NCI-H1436 (cell line): ENCODE measurements at places on chromosomes 12 and 14.

DNA sequence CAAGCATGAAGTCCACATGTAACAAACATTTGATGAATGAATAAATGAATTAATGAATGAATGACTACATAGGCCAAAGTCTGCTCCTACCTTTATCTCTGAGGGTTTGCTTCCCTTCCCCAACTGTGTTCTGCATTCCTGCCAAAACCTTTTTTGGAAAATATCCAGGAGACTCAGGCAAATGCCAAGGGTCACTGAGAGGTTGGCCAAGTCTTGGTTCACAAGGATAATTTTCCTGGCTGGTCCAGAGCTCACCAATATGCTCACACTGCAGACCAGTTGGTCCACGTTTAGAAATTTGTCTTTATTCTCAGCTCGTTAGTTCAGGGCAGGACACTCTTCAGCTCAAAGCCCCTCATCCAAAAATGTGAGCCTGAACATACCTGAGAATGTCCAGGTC, 10.2 kb downstream of the TMEM233 start:
- no peak for DNase-seq

- DNase-seq: no peak
Measured at GRCh38 chr14:22412926-22413411, 176.1 kb downstream of the DAD1 start.

- no peak for DNase-seq
Measured at GRCh38 chr12:74488134-74488533, 49.5 kb upstream of the ATXN7L3B start.

DNA sequence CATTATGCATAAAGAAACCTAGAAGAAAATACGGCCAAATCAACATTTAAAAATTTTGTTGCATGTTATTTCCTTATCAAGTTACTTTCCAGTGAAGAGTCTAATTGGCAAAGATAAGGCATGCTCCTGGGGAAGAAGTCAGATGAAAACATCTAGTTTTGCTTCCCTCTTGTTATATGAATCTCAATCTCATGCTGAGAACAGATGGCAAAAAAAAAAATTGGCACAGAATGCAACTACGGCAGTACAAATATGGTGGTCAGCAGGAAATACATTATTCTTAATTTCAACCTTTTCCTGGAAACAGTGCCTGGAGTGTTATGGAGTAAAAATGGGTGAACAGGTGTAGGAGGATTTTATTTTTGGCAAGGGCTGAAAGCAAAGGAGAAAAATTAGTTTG, 32.8 kb downstream of the HECTD4 start:
- no peak for DNase-seq

DNA sequence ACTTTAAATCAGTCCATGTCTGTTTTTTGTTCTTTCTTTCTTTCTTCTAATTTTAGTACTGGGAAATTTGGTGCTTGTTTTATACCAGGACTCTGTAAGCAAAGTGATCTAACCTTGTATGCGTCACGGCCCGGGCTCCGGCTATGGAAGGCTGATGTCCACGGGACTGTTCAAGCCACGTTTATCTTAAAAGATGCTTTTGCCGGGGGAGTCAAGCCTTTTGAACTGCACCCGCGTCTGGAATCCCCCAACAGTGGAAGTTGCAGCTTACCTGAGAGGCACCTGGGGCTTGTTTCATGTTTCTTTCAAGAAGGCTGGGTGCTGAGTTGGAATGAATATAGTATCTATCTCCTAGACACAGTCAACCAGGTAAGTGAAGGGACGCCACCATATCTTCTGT, 62.2 kb downstream of the TECPR2 start:
- DNase-seq: no peak

DNA sequence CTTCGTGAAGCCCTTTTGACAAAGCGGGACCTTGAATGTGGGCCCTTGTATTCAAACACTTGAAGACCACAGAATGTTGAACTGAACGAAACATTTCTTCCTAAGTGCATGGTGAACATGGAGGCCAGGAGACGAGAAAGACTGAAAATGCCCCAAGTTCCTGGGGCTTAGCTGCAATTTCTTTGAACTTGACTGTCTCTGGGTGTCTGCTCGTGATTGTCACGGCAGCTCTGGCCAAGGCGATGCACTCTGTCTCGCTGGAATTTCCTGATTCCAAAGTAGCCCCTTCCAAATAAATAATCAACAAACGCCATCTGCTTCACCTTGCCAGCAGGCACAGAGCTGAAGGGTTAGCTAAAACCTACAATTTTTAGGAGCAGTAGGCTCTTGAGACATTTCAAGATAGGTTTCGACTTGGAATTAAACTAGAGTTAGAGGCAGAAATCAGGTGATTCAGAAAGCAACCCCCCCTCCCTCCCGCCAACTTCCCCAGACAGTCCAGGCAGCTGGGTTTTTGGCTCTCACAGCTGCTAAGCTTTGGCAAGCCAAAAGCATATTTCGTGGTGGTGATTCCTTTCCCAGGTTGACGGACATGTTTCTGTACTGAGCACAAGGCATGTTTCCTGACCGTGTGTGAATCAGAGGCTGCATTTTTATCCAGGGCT, 13.5 kb upstream of the IRF2BPL start:
- no peak for DNase-seq

DNA sequence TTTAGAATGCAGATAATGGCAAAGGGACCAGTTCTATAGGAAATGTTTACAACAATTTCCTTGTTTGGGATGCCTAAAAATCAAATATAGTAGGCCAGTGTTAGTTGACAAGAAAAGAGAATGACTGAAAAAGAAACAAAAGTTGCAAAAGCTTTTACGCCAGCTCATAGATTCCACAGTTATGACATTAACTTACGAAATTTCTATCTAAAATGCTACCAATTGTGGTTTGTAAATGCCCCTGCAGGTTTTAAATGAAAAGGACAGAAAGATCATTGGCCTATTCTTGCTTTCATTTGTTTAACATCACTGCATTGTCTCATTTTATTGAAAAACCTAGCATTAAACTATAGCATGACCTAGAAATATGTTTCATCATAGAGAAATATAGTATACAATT, 345.8 kb downstream of the CCDC91 start:
- DNase-seq: no peak

- no peak for DNase-seq
Measured at GRCh38 chr14:68131907-68132306, 312.3 kb downstream of the RAD51B start.

DNA sequence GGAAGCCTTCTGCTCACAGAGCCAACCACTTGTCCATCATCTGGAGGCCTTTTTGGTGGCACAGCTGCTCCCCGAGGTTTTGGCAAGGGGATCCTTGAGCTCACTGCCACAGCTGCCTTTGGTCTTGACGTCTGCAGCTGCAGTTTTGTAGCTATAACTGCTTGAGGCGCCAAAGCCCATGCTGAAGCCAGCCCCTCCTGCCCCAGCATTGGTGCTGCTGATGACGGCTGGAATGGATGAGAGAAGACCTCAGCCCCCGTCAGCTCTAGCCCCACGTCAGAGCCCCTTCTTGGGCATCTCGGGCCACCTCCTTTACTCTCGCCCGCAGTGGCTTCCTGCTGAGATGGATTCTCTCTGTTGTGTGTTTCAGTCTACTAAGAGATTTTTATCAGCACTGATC, 12.3 kb upstream of the KRT74 start:
- no peak for DNase-seq

DNA sequence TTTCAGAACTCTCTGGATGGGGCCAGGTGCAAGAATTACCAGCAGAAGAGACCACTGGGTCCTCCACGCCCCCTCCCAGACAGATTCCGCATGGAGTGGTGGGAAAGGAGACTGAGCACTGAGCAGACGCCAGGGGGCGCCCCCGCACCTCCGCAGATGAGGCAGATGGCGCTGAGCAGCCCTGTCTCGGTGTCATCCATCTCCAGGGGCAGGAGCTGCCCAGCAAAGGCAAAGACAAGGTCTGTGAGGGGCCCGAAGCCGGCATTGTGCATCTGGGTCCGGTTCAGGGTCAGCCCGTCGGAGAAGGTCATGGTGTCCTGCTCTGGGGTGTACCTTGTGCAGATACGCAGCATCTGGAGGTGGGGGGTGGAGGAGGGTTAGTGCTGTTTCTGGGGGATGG, 6.3 kb upstream of the ITGB7 start:
- DNase-seq: peak; percentile 78

GRCh38 chr12:41850046-41850445, 294.6 kb downstream of the GXYLT1 start:
- DNase-seq: no peak

GRCh38 chr14:95008445-95009217, 148.7 kb downstream of the DICER1 start:
- no peak for DNase-seq

DNA sequence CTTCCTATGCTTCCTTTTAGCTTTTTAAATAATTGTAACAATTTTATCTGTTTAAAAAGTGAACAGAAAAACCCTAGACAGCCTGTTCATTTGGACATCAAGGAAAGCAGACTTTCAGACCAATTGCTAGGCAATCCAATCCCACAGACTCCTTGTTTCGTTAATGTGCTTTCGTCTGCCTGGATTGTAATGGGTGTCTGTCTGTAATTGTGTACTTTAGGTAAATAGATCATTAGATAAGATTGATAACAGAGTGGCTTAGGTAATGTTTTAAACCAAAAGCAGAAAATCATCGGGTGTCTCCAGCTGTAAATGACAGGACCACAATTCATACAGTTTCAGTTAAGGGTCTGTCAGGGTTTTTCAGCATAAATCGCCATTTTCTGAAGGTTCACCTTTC, 19.6 kb downstream of the CCDC60 start:
- peak; percentile 73 for DNase-seq

- DNase-seq: no peak
Measured at GRCh38 chr14:30608533-30609006, 13.5 kb upstream of the SCFD1 start.

GRCh38 chr12:121297435-121297991, 1.0 kb upstream of the CAMKK2 start:
- DNase-seq: peak; percentile 35

GRCh38 chr12:42961395-42961794, 371.8 kb upstream of the PRICKLE1 start:
- no peak for DNase-seq

GRCh38 chr12:128852885-128853599, at the start of gene GLT1D1:
Gene GLT1D1, plus strand, starts transcription at chr12:128853478. Its CDS starts 104 bp downstream, at chr12:128853582.
- DNase-seq: no peak
